ENCODE measurements at places on chromosomes 2 and 18.

- DNase-seq, result no peak
Observed at GRCh38 chr2:38474715-38475566, 97.9 kb upstream of the ATL2 start.

DNA sequence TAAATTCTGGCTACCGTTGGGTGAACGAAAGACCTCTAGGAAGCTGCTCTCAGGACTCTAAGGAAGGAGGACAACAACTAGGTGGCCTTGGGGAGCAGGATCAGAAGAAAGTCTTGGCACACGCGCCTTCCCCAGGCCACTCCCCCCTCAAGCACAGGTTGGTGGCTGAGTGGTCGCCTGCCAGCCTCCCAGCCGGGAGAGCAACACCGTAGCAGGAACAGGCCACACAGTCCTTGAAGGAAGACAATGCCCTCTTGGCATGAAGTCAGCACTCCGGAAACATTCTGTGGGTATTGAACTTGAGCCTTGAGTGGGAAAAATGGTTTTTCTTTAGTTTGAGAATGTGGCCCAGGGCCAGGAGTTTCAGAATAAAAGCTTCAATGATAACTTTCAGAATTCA is 87.4 kb upstream of the AGAP1 start:
- DNase-seq, result no peak

DNA sequence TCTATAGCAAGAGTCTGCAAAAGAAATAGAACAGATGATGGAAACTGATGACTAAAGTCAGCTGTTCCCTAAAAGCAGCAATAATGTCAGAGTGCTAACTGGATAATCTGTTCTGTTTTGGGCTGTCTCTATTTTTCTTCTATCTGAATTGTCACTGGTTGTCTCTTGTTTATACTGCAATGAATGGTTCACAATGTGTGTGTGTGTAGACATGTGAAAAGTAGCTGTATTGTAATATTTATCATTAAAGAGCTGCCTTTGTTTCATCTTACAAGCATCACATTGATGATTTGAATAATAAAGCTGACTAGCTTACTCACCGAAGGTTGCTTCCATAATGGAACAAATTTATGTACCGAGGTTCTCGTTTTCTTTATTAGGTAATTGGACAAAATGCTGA is 456.0 kb upstream of the ZEB2 start:
- no peak for DNase-seq

DNA sequence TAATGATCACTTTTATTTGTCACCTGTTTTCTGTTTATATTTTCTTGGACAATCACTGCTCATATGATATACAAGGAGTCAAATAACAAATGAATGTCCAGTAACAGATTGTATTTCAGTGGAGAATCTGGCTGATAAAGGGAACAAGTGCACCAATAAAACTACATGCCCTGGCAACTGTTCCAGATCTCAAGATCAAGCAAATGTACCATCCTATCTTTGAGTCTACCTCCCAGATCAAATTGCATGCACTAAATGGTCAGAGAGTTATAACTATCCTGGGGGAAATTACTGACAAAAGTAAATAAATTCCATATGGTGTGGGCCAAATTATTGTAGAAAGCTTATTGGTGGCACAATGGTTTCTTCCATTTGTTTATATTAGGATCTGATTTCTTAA is 452.8 kb downstream of the MBD2 start:
- no peak for DNase-seq

- no peak for DNase-seq
Observed at GRCh38 chr2:23698721-23699579, 228.0 kb downstream of the ATAD2B start.

DNA sequence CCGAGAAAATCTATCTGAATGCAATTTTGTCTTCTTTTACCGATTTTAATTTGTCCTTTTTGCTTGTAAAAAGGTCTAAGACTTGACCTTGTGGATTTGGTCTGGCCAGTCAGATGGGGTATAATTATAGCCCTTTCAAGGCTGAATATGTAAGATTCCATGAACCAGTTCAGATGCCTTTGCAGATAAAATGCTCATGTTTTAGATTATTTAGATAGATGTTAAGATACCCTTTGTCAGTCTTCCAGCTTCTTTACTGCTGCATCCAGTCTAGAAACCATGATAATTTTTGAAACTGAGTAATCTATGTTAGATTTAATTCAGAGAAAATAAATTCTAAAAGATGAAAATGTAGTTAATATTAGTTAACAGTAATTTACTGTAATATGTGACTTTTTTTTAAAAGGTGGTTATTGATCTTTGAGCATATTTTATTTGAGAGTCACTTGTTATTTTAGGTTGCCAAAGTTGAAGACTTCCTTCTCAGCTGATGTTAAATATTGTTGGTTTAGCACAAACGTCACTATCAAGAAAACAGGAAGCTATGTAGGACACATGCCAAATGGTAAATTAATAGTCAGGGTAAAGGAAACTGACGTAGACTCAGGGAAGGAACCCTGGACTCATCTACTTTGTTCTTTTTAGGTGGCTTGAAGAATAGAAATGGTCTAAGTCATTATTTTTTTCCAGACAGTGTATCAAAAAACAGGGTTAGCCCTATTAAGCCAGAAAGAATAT is 29.8 kb downstream of the BABAM2 start:
- DNase-seq, result no peak

- DNase-seq, result no peak
Observed at GRCh38 chr2:188752311-188752710, 221.9 kb upstream of the COL3A1 start.

GRCh38 chr18:61583548-61583947 is 250.3 kb downstream of the CDH20 start:
- no peak for DNase-seq

DNA sequence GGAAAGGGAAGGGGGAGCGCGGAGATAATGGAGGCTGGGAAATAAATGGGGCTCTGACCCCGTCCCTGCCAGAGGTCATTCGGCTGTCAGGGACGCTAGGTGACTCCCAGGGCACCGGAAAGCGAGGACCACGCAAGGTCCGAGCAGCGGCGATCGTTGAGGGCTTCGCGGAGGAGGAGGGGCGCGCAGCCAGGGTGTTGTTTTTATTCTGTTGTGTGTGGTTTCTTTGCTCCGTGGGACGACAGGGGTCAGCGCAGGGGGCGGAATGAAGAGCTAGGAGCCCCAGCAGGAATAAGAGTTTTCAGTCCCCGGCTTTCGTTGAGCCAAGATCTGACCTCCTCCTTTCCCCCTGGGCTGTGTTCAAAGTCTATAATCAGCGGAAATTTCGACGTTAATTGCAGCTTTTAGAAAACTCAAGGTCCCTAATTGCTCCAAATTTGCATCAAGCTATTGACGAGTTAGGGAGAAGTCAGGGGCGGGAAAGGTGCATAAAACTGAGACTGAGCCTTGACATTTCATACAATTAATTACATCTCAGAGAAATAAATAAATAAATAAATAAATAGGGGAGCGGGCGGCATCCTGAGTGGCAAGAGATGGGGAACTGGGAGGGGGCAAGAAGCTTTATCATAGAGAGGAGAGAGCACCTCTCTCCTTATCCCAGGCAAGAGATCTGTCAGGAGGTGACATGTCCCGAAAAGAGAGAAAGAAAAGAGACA is 2.2 kb downstream of the GAD1 start:
- no peak for DNase-seq

- DNase-seq, result no peak
Observed at GRCh38 chr2:96091141-96091710, 25.1 kb downstream of the ADRA2B start.

GRCh38 chr2:58047373-58047935 is 848 bp downstream of the VRK2 start:
- DNase-seq, result no peak

- DNase-seq, result no peak
Observed at GRCh38 chr2:168935810-168936581, 34.9 kb downstream of the G6PC2 start.

DNA sequence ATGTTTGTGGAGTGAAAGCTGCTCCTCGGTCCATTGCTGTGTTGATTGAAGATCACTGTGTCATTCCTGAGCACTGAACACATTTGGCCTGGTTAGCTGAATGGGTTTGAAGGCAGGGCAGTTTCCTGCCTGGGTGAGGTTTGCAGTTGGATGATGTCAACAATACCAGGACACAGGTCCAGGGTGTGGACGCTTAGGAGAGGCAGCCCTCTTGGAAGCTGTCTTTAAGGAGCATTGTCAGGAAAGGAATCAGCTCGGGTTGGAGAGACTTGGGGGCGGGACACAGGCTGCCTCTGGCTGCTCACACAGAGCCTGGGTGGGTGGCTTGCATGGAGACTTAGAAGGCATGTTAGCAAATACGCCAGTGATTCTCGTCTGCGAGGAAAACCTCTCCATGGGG is 237.7 kb downstream of the SEPTIN10 start:
- DNase-seq, result no peak

DNA sequence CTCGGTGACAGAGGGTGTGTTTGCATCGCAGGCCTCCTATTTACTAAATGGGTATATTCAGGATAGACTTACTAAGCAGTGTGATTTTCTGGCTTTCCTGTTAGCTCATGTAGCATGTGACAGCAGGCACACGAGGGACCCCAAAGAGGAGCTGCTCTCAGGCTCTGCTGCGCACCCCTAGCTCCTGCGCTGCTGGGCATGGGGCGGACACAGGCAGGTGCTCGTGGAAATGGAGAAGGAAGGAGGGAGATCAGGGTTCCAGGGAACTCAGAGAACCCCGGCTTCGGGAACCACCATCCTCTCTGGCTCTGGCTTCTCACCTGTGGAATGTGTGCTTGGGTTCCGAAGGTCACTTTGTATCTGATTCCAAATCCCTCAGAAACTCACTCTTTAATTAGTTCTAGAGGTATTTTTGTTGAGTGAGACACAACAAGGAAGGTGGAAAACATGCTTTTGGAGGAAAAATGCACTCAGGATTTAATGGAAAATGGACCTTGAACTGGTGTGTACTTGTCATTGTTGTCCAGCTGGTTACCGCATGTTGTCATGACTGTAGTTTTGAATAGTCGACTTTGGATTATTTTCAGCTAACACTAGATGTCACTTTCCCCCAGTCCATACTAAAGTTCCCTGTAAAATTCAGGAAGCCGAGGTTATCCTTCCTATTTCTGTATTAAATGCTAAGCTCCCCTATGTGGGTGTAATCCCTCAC is 3.5 kb downstream of the SNTG2 start:
- DNase-seq, result no peak

- no peak for DNase-seq
Observed at GRCh38 chr2:5751873-5752482, 59.8 kb downstream of the SOX11 start.

- DNase-seq, result no peak
Observed at GRCh38 chr2:24016376-24016761, 6.5 kb downstream of the MFSD2B start.

- DNase-seq, result no peak
Observed at GRCh38 chr2:46849046-46849715, 66.4 kb downstream of the MCFD2 start.

DNA sequence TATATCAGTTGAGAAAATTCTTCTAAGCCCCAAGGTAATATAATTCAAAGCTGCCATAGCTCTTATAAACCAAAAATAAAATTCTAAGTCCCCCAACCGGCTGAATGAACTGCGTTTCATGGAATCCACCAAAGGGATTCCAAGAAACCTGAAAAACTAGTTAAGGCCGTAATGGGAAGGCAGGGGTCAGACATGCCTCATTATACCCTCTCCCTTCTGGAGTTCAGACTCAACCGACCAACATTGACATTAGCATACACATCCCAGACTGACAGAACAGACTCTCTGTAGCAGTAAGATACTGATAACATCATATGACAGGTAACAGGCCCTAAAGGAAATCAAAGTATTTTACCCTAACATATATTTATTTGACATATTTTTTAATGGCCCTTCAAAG is 31.4 kb upstream of the PHLPP1 start:
- DNase-seq, result no peak

- no peak for DNase-seq
Observed at GRCh38 chr2:8154270-8154669, 527.6 kb upstream of the ID2 start.

DNA sequence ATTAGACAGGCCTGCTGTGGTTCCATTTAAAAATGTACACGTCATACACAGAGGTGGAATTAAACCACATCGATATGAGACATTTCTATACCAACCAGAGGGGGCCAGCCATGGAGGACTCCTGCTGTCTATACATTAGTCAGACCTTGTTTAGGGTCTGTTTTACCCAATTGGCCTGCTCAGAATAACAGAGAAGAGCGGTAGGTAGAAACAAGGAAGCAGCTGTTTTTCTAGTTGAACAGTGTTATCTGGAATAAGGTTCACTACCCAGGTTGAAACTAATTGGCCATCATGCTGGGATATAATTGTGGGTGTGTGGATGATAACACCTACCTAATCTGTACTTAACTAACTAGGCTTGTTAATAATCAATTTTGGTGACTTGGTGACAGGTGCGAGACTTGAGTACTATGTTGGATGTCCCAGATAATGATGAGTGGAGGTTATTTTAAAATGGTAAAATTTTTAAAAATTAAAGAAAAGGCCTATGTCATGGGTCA is 47.5 kb downstream of the RHBDD1 start:
- DNase-seq, result no peak

- no peak for DNase-seq
Observed at GRCh38 chr2:172968061-172968469, 107.6 kb upstream of the MAP3K20 start.

GRCh38 chr2:72770879-72771461 is 54.9 kb downstream of the EXOC6B start:
- peak; percentile 34 for DNase-seq

DNA sequence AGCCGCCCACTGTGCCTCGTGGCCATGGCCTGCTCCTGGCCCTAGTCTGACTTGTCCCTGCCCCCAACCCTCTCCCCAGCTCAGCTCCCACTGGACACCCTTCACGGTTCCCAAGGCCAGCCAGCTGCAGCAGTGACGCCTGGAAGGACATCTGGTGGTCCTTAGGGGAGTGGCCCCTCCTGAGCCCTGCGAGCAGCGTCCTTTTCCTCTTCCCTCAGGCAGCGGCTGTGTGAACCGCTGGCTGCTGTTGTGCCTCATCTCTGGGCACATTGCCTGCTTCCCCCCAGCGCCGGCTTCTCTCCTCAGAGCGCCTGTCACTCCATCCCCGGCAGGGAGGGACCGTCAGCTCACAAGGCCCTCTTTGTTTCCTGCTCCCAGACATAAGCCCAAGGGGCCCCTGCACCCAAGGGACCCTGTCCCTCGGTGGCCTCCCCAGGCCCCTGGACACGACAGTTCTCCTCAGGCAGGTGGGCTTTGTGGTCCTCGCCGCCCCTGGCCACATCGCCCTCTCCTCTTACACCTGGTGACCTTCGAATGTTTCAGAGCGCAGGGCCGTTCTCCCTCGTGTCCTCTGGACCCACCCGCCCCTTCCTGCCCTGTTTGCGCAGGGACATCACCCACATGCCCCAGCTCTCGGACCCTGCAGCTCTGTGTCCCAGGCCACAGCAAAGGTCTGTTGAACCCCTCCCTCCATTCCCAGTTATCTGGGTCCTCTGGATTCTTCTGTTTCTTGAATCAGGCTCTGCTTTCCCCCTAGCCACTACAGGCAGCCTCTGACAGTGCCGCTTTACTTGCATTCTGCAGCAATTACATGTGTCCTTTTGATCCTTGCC is 35.8 kb downstream of the ANO7 start:
- no peak for DNase-seq

GRCh38 chr18:25075783-25076182 is 276.2 kb downstream of the ZNF521 start:
- DNase-seq, result no peak

- DNase-seq, result no peak
Observed at GRCh38 chr2:241279413-241279812, 36.1 kb downstream of the HDLBP start.
